Stimulated activated naive CD8-positive, alpha-beta T cell treated with anti-CD3 and anti-CD28 coated beads, Interleukin-15, Interleukin-2, amounts not matched to agents 100 U/mL and 50 U/mL, for 24 hours (primary cell): ENCODE measurements at places on chromosomes 13 and 19.

DNA sequence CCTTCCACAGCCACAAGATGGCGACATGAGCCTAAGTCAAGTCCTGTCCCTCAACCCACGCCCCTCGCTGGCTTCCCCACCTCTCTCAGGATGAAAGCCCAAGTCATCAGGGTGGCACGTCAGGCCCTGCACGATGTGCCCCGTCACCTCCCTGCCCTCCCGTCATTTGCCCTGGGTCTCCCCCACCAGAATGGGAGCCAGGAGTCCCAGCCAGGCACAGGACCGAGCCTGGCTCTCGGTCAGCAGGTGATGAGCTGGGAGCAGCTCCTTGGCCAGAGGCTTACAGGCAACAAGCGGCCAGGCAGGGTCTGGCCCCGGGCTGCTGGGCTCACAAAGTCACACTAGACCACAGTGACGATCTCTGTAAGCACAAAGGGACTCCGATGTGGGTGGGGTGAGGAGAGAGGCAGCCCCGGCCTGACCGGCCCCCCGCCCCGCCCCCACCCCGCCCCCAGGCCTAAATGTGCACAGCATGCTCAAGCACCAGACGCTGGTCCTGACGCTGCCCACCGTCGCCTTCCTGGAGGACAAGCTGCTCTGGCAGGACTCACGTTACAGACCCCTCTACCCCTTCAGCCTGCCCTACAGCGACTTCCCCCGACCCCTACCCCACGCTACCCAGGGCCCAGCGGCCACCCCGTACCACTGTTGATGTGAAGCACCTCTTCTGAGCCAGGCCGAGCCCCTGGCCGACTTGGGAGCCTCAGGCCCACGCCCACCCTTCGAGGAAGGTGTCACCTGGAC lies 7.3 kb downstream of the MRPL4 start:
- DNase-seq, result peak; percentile 95

- DNase-seq, result no peak
Observed at GRCh38 chr13:58247080-58247479, 615.5 kb downstream of the PCDH17 start.

- no peak for DNase-seq
Observed at GRCh38 chr13:31588316-31588715, 151.0 kb upstream of the RXFP2 start.

DNA sequence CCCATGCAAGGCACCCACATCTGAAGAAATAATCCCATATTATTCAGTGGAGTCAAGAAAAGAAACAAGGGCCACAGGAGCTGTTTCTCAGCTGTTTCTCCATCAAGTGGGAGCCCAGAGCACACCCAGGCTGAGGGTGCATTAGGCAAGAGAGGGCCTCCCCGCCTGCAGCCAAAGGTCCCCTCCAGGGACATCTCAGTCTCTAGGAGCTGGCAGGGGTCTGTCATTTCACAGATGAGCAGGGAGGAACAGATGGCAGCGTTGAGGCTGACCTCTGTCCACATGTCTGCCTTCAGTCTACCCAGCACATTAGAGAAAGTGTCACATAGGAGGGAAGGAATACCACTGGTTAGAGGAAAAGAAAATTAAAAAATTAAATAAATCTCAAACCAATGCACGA lies 157.7 kb downstream of the ZNF536 start:
- DNase-seq, result no peak

DNA sequence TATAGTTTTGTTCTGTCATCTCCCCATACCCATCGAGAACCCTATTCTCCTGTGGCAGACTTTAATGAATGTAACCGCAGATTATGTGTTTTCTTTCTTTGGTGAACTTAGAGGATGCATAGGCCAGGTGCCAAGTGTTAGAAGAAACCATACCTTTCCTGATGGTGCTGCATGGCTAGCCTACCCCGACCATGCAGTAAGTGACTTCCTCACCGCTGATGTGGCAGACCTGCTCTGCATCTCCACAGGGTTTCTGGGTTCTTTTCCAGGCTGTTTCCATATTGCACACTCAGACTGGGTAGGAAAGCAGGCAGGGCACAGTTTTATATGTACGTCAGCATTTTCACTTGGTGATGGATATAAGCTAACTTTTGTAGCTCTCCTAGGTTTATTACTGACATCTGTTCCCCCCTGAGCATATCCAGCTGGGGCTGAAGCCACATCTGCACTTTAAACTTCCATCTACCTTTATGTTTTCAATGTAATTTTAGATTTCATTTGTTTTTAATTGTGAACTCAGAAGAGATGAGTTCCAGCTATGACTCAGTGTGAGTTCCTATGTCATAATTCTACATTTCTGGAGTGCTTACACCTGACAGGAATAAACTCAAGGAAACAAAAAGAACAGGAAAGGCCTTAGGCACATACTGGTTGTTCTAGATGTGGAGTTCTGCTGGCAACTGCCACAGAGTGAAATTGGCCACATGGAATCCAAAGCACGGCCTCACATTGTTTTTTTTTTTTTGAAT lies 42.3 kb downstream of the LRCH1 start:
- no peak for DNase-seq

DNA sequence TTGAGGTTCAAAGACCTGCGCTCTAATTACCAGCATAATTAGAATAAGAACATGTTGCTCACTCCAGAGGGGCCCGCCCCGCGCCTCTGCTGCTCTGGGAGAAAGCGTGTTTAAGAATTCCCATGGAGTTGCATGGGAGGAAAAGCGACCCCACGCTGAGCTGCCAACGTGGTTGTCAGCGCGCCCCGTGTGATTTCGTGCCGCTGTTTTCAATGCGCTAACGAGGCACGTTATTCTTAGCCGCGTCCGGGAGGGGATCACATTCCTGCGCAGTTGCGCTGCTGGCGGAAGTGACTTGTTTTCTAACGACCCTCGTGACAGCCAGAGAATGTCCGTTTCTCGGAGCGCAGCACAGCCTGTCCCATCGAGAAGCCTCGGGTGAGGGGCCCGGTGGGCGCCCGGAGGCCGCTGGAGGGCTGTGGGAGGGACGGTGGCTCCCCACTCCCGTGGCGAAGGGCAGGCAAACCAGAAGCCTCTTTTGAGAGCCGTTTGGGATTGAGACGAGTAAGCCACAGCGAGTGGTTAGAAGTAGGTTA lies 173.8 kb upstream of the SOX1 start:
- DNase-seq, result no peak
